Activated naive CD8-positive, alpha-beta T cell treated with anti-CD3 and anti-CD28 coated beads, Interleukin-2, amount 50 U/mL, for 16 hours (primary cell): ENCODE measurements at places on chromosomes 1 and 21.

DNA sequence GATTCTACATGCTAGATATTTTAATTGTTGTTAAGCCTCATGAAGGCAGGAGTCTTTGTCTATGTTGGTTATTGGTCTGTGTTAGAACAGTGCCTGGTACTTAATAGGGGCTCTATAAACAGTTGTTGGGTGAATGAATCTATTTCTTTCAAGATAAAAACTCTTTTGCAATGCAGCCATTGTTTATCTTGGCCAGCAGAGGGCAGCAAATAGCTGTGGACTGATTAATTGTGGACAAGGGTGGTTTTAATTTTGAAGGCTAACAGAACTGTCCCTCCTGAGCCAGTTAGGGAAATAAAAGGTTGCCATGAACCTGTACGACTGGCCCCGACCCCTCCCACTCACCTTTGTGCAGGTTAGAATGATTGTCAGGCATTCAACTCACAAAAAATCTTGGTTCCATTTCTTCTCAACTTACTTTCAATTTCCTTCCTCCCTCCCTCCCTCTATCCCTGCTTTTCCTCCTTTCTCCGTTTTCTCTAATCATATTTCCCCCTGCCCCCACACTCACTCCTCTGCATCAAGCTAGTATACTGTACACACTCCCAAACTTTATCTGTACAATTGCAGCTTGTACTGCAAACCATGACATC is 66.3 kb upstream of the DIRAS3 start:
- DNase-seq, result no peak

DNA sequence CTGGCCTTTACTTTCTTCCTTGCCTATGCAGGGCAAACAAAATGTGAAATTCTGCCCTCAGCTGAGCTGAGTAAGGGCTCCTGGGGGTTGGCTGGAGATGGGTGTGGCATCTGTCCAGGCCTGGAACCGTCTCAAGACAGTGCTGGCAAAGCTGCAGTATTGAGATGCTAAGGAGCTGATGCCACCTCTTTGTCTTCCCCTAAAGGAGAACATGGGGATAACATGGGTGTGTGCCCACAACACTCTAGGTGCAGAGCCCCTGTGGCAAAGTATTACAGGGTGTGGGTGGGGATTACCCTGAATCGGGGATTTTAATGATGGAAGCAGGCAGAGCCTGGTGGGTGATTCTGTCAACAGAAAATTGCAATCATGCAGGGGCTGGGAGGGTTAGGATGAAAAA is 2.5 kb upstream of the ST3GAL3 start:
- no peak for DNase-seq

- peak; percentile 12 for DNase-seq
Observed at GRCh38 chr1:61641578-61642336, 83.2 kb downstream of the TM2D1 start.

DNA sequence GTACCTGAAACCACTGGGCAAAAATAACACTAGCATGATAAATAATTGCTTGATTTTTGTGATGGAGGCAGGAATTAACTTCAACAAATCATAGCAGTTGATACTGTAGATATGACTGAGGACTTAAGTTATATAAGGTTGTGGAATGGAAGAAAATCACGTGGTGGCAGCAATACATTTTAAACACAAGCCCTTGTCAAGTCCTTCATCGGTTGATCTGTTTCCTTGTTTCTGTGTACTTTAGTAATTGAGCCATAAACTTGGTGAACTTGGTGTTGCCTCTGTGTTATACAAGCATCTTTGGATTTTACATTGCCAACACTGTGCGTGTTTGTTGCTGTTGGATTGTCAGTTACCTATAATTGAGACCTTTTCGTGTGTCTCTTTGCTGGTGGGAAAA is 114.4 kb downstream of the CAMTA1 start:
- DNase-seq, result no peak

DNA sequence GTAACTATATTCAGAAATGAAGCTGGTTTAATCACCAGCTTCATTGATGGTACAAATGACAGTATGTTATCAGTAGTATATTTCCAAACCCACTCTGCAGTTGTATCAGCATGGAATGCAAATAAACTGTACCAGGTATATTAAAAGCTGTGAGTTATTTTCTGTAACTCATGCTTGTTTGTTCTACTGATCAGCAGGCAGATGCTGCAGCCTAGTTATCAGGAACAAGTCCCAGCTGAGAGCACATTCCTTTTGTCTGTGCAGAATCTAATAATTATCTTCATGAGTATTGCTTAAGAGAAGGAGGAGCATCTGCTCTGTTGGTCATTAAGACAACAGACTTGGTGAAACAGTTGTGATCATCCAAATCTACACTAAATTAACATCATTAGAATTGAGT is 1331.1 kb downstream of the MRPL39 start:
- DNase-seq, result no peak

GRCh38 chr1:205224736-205225135 is 3.0 kb upstream of the TMCC2 start:
- DNase-seq, result no peak

- DNase-seq, result peak; percentile 45
Observed at GRCh38 chr1:116763787-116764465, 9.7 kb downstream of the CD2 start.

- DNase-seq, result no peak
Observed at GRCh38 chr1:25540750-25541342, 2.6 kb upstream of the LDLRAP1 start.

GRCh38 chr21:14962217-14962616 is 102.6 kb downstream of the NRIP1 start:
- no peak for DNase-seq

GRCh38 chr1:17630048-17630830 is 90.7 kb downstream of the ARHGEF10L start:
- DNase-seq, result no peak

GRCh38 chr1:223413216-223413615 is 20.0 kb downstream of the CCDC185 start:
- no peak for DNase-seq

GRCh38 chr1:44808938-44809917 is 905 bp downstream of the BTBD19 start:
- DNase-seq, result peak; percentile 70

GRCh38 chr1:58496042-58496441 is 50.5 kb downstream of the OMA1 start:
- DNase-seq, result no peak

DNA sequence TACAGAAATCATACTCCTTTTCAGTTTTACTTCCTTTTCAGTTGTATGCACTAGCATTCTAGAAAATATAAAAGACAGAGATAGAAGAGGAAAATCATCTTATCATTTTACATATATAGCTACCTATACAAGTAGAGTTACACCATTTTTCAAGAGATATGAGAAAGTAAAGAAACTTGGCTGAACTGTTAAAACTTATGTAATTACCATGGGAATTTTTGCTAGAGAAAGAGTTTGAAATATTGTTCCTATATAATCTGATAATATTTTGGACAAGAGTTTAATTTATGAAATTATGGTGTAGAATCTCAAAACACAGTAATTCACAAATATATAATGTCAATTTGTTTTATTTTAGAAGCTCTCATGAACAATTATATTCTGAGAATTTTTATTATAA is 180.8 kb downstream of the PLPPR4 start:
- no peak for DNase-seq

- DNase-seq, result no peak
Observed at GRCh38 chr1:43034778-43035177, 76.1 kb upstream of the SLC2A1 start.

- no peak for DNase-seq
Observed at GRCh38 chr1:3609016-3609768, 2.1 kb downstream of the MEGF6 start.

- DNase-seq, result no peak
Observed at GRCh38 chr21:36145259-36145658, 10.4 kb downstream of the CBR3 start.

GRCh38 chr1:97137862-97138514 is 416.4 kb downstream of the PTBP2 start:
- no peak for DNase-seq
